ENCODE measurements at places on chromosomes 3 and 15. TPM values are rescaled to one million over a fixed set of nuclear protein-coding genes. Genes with fewer than 3 reads are reported as not detected.
A peak's percentile ranks its signal among the peaks of the same experiment; 100 is the strongest.

Gene GOLGA6D
- total RNA-seq, result not detected

Gene MESP1
- total RNA-seq, result 1.5 TPM

Gene CLDN1
- 7.3 TPM for total RNA-seq

Gene GOLGA6L7
- total RNA-seq, result not detected

Gene DLG1
- total RNA-seq, result 69.6 TPM

Gene FETUB
- total RNA-seq, result not detected

Gene VILL
- total RNA-seq, result 5.5 TPM

GRCh38 chr15:26243382-26243781, 380.3 kb upstream of the ATP10A start:
- no peak for DNase-seq

DNA sequence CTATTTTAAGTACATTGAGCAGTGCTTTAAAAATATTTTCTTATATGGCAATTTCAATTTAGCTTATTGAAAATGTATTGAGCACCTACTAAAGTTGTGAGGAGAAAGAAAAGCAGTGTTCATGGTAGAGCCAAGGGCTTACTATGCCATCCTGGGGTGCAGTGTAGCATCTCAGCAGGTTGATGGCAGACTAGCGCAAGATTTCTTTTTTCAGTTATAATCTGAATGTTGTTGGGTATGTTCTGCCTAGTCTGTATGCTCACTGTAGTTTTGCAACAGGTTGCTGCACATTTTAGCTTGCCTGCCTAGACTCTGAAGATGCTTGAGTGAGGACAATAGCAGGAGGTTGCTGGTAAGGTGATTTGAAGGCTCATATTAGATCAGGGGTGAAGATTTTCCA, 103.1 kb upstream of the UNC13C start:
- DNase-seq, result no peak

GRCh38 chr3:64548200-64548889, 139.5 kb downstream of the ADAMTS9 start:
- DNase-seq, result no peak

- no peak for DNase-seq
Measured at GRCh38 chr3:86788371-86788770, 202.6 kb downstream of the VGLL3 start.

DNA sequence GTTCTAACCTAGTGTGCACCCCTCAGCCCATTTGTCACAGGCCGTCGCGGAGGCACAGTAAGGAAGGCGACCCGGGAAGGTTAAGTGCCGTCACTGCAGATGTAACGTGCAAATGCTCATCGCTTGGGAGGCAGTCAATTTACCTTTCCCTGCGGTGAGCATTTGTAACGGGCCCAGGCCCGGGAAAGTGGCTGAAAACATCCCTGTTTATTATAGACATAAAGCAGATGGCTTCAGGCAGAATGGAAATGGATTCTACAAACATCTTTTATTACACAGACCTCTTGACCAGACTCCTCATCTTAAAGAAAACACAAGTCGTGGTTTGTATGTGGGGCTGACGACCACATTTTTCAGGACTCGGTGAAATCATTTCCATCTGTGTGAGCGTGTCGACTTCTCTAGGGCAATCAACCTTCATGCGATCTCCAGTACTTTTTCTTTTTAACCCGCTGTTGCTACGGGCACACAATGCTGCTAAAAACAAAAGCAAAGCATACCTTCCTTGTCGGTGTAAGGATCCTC, 43.6 kb downstream of the NMNAT3 start:
- DNase-seq, result no peak

DNA sequence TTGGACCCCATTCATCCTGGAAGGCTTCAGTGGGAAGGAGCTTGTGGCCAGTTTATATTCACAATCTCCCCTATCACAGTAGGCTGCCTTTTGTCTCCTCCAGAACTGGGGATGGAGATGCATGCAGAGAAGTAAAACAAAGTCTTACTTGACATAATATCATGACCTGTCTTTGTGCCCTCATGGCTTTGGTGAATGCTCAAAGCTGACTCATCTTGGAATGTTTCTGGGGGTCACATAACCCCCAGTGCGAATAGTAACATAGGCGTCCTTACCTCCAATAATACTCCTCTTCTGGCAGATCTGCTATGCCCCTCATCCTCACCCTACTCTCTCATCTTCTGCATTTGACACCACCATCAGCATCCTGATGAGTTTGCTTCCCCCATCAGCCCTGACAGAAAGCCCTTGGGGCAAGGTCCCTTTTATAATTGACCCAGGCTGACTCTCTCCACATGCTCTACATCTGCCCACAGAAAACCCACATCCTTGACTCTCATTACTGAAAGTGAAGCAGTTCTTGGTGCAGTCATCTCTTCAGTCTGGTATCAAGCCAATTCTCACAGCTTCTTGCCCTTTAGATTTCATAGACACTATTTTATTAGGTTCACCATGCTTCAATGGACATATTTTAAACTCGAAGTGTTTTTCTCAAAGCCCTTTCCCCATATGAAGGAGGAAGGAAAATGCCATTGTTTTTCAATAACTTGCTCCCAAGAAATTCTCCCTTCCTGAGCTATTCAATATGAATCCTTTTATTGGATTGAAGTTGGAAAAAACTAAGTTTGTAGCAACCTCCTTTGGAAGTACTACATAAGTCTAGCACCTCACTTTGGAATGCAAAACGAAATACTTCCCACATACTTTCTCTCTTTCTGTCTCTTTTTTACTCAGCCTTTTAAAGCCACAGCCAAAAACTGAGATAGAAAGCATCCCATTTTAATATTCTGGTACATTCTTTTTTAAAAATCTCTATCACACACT, 36.6 kb downstream of the OSTN start:
- DNase-seq, result peak; percentile 64

DNA sequence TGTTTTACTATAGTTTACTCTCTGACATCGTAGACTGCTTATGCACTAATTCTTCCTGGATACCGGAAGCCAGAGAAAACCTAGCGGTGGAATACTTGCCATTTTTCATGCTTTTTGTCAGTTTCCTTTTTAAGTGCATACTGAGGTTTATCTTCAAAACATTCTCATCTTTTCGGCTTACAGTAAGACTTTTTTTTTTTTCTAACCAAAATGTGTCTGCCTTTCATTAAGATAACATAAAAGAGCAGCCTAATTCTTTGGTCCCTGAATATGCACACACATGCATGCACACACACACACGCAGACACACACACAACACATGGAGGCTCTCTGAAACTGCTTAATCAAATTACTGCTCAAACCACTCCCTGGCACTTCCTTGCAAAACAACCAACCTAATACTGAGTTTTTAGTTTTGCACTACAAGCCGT, 1.3 kb downstream of the ZNF445 start:
- no peak for DNase-seq

GRCh38 chr15:51450001-51450400, 108.5 kb downstream of the GLDN start:
- DNase-seq, result peak; percentile 49

DNA sequence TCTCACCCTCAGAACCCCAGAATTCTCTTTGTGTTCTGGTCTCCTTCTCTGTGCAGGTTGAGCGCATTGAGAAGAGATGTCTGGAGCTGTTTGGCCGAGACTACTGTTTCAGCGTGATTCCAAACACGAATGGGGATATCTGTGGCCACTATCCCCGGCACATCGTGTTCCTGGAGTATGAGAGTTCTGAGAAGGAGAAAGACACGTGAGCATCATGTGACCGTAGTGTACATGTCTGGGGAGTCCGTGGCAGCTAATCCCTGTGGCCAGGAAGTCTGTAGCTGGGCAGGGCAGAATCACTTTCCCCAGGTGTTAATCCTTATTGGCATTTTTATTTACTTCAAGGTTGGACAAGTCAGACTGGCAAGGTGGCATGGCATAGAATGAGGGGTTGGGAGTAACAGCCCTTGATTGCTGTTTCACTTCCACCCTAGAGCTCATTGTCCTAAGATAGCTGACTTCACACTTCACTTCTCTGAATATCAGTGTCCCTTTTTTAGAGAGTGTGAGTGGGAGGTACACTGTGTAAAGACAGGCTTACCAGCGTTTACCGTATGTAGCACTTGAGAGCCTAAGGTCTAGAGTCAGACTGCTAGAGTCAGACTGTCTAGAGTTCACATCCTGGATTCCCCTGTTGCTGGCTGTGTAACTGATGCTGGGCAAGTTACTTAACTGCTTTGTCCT, 4.4 kb downstream of the MTMR14 start:
- no peak for DNase-seq

- no peak for DNase-seq
Measured at GRCh38 chr3:88573472-88573871, 423.7 kb downstream of the C3orf38 start.

DNA sequence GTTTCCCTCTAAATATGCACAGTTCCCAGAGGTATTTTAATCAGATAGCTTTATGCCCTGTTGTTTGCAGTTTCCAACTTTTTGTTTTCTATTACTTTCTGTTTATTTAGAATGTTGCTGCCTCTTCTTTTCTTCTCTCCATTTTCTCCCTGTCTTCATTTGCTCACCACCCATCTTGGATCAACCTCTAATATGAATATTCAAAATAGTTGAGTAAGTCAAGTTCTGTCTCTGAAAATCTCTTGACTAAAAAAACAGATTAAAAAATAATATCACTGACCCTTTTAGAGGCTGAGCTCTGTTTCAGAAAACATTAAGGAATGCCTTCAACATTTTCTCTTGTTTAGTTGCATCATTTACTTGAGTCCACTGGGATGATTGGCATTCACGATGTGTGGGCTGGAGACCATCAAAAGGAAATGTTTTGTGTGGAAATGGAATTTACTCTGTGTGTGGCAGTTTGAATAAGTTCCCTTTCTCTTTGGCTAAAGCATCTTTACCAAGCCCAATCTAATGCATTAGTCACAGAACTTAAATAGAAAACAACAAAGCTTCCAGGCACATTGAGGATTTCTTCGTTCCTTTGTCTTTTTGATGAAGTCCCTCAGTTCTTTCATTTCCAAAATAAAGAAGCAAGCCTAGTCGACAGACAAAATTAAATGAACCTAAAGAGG, 633.9 kb upstream of the TGFBR2 start:
- no peak for DNase-seq

DNA sequence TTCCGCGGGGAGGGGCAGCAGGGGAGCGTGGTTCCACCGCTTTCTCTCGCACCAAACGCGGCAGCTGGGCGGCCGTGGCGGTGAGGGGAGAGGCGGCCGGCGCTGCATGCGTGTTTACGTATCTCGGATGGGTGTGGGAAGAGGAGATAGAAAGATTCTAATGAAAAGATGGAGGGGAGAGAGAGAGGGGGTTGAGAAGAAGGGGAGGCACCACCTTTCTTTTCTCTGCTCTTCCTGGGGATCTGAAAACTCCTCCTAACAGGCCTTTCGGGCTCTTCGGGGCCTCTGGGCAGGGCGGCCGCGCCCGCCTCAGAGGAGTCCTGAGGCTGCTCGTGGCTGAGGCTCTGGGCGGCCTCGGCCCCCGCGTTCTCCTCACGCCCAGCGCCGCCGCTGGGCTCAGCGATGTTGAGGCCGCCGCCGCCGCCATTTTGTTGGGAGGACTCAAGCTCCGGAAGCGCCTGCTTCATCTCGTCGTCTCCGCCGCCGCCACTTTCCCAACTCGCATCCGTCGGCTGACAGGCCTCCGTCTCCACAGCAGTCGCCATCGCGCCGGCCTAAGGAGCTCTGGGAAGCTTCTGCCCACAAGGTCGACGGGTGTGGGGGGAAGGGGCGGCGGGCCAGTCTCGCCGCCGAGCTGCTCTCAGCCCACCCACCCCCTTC, 473 bp downstream of the TASOR start:
- DNase-seq, result peak; percentile 80

DNA sequence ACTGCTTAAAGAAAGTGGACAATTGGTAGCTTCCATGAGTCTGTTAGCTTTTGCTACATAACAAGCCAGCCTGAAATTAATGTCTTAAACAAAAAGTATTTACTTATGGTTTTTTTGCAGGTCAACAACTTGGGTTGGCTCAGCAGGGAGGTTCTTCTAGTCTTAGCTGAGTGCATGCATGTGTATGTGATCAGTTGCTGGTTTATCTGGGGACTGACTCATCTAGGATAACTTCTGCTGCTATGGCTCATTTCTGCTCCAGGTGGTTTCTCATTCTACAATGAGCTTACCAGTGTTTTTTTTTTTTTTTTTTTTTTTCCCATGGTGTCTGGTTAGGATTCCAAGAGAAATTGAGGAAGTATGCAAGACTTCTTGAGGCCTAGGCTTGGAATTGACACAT, 244.7 kb downstream of the NSUN3 start:
- no peak for DNase-seq

DNA sequence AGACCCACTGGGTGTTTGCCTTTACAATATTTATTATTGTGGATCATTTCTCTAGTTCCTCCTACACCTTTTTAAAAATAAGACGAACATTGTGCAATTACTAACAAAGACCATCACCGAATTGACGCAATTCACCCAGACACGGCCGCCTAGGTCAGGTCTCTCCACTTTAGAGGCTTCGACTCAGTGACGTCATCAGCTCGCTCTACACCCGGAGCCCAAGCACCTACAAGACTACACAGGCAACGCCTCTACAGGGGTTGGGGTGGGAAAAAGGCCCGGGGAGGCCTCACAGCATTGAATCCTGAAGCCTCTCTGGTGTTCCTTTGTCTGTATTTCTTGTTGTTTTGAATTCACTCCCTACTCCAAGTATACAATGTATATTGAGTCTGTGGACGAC, 16.6 kb downstream of the ZIC4 start:
- no peak for DNase-seq

DNA sequence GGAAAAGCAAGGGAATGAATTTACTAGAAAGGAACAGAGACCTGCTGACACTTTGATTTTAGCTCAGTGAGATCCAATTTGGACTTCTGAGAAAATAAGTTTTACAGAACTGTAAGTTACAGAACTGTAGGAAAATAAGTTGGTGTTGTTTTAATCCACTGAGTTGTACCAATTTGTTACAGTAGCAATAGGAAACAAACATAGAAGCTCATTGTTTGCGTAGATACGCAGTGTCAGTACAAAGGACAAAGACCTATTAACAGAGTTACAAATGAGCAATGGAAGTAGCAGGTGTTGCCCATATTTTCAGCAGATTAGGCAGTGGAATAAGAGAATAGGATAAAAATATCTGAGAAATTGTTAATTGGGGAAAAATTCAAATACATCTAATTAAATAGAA, 385.8 kb upstream of the CNTN6 start:
- DNase-seq, result no peak

GRCh38 chr3:146277953-146278631, 27.2 kb upstream of the PLSCR4 start:
- DNase-seq, result no peak

DNA sequence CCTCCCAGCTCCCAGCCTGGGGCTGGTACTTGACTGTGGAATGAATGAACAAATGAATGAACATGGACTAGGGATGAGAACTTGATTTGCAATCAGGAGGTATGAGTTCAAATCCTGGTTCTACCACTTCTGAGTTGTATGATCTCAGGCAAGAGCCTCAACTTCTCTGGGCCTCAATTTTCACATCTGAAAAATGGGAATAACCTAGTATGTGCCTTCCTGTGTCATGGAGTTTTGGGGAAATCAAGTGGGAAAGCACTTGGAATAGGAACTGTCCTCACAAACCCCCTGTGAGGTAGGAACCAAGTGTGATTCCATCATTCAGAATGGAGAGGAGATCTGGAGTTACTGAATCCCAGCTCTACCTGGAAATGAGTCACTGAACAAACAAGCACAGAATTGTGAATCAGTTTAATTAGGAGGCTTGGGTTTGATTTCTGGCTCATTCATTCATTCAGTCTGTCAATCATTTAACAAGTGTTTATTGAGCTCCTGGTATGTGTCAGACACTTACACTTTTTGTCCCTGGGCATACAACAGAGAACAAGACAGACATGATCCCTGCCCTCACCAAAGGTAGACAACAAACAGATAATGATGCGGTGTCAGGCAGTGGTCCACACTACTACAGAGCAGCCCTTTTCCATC, 29.7 kb downstream of the DNASE1L3 start:
- DNase-seq, result no peak

GRCh38 chr15:36755341-36756000, 176.0 kb downstream of the CDIN1 start:
- no peak for DNase-seq
